ENCODE measurements at places on chromosomes 4 and X.
A peak's percentile ranks its signal among the peaks of the same experiment; 100 is the strongest.

DNA sequence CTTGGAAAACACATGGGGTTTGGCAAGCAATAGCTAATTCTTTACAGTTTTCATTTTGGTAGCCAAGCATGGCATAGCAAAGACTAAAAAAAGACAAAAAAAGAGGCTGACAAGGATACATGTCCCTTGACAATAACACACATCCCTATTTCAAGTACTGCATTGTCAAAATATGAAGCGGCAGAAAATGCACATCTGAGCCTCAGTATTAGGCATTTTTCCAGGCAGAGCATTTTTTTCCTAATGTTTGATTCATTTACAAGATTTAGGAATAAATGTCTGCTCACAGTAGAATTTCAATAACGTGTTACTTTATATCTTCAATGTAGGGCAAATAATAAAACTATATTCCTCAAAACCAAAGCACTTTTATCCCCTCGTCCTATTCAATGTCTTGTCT, 216.3 kb upstream of the PCDH18 start:
- no peak for DNase-seq

GRCh38 chr4:130486186-130486585, 1390.2 kb downstream of the C4orf33 start:
- DNase-seq: no peak

- DNase-seq: no peak
Observed at GRCh38 chr4:89303177-89303576, 4.4 kb downstream of the GPRIN3 start.

DNA sequence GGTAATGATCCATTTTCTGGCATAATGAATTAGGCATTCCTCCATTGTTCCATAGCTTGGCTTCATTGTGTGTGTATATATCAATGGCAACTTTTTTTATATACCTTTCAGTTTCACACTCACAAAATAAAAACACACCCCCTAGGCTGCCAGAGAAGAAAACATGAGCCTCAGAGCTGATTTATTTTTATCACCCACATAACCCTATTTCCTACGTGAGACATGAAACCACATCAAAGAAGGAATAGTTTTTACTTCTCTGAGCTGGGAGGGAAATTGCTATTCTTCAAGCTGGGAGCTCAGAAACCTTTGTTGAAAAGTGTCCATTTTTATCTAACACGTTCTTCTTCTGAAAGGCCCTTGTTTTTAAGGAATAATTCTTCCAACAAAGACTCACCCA, 126.7 kb upstream of the RAI2 start:
- DNase-seq: no peak

GRCh38 chr4:52645300-52645699, 13.8 kb downstream of the USP46 start:
- no peak for DNase-seq

GRCh38 chr4:89306486-89307177, 968 bp downstream of the GPRIN3 start:
- peak; percentile 48 for DNase-seq

GRCh38 chr4:143405075-143405730, 68.5 kb downstream of the GAB1 start:
- no peak for DNase-seq

DNA sequence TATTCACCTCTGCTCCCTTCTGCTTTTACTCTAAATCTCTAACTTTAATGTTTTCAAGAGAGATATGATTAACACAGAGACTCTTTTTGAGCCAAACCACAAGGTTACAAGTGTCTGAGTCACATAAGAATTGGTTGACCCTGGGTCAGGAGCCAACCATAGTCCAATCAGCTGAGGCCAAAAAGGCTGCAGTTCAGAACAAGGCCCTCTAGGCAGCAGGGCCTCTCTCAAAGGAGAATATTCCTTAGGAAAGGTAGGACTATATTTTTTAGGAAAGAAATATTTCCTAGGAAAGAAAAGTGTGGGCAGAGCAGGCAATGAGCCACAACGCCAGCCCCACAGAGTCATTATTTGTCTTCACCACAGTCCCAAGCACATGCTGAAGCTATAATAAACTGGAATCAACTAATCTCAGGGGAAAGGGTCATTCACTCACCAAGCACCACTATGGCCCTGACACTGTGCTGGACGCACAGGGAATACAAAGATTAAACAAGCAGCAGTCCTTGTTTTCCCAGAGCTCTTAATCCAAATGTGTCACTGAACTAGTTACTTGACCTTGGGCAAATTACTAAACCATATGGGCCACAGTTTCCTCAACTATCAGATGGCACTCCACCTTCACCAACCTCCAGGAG, 2.2 kb downstream of the ATP8A1 start:
- peak; percentile 53 for DNase-seq

- DNase-seq: no peak
Observed at GRCh38 chr4:1236103-1236641, 12.8 kb downstream of the CTBP1 start.

- DNase-seq: no peak
Observed at GRCh38 chr4:16360694-16361262, 134.5 kb upstream of the TAPT1 start.

- DNase-seq: no peak
Observed at GRCh38 chr4:140004922-140005627, 148.9 kb downstream of the MAML3 start.

Data from WERI-Rb-1 (cell line).